Ascending aorta (tissue), 2 donors: ENCODE measurements at places on chromosomes 7 and 10.
A peak's percentile ranks its signal among the peaks of the same experiment; 100 is the strongest.

GRCh38 chr10:20963056-20963455 lies 65.9 kb upstream of the NEBL start:
- DNase-seq, result no peak

DNA sequence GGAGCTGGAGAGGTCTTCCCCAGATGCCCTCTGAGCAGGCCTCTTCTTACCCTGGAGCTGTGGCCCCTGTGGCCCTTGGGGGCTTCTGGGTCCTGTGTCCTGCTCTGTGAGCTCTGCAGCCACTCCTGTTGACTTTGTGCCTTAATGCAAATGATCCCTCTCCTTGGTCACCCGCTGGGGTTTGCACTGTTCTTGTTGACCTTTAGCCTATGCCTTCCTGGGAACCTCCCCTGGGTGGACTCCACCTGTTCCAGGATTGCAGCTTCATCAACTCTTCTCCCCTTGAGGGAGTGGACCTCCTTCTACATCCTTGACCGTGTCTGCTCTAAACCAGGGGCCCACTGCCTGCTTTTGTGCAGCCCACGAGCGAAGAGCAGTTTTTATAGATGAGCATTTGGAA lies 58.6 kb upstream of the CTBP2 start:
- DNase-seq, result no peak

- DNase-seq, result no peak
These were observed 19.0 kb upstream of the DMBT1 start for GRCh38 chr10:122541541-122542002.

GRCh38 chr10:30562787-30563186 lies 66.8 kb downstream of the LYZL2 start:
- peak; percentile 40 for DNase-seq

DNA sequence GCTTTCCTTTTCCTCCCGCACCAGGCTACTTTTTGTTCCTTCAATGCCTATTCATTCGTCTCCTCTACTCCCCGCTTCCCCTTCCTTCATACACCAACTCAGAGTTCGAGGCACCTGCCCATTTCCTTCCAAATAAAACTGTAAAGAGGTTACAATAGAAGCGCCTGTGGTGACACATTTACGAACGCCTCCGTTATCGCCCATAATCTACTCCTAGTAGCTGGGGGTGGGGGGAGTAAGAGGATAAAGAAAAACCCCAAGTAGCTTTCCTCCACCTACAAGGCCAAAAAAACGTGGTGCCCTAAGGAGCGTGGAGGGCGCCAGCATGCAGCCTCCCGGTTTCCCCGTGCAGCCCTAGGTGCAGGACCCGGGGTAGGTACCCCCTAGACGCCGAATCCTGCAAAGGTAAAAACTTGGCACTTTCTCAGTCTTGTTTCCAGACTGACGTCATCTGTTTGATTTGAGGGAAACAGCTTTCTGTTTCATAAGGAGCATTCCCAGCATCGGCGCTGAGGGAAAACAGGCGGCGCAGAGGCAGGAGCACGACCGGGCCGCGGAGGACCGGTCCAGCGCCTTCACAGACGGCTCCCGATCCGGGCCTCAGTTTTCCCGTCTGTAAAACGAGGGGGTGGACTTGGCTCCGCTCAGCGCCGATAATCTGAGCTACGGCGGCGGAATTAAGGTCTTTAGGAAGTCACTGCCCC lies 922 bp downstream of the PPA1 start:
- DNase-seq, result no peak

DNA sequence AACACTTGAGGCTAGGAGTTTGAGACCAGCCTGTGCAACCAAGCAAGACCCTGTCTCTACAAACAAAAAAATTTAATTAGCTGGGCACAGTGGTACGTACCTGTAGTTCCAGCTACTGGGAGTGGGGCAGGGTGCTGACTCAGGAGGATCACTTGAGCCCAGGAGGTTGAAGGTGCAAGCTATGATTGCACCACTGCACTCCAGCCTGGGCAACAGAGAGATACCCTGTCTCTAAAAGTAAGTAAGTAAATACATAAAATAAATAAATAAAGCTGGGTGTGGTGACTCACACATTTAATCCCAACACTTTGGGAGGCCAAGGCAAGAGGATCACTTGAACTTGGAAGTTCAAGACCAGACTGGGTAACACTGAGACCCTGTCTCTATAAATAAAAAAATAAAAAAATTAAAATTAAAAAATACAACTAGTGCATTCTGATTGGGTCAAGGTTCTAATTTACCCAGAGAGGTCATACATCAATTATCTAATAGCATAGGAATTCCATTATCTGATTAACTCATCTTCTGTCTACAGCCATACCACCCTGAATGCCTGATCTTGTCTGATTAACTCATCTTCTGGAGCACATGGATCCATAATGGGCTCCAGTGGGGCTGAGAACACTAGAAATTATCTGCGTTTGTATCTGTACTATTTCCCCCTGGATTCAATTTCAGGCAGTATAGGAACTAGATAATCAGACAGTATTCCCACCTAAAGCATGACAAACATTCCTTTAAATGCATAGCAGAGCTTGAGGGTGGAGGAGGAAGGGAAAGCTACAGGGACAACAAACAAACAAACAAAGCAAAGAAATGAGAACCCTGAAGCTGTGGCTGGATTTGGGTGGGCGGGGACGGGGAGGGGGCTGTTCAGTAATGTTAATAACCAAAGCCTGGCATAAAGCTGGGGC lies 21.0 kb upstream of the HILPDA start:
- no peak for DNase-seq
